ENCODE measurements at places on chromosomes 6 and 20.
A peak's percentile ranks its signal among the peaks of the same experiment; 100 is the strongest.

GRCh38 chr20:59159091-59159490 lies 4.5 kb upstream of the ZNF831 start:
- DNase-seq, result no peak

GRCh38 chr6:167481307-167481926 lies 156.5 kb downstream of the TTLL2 start:
- no peak for DNase-seq

DNA sequence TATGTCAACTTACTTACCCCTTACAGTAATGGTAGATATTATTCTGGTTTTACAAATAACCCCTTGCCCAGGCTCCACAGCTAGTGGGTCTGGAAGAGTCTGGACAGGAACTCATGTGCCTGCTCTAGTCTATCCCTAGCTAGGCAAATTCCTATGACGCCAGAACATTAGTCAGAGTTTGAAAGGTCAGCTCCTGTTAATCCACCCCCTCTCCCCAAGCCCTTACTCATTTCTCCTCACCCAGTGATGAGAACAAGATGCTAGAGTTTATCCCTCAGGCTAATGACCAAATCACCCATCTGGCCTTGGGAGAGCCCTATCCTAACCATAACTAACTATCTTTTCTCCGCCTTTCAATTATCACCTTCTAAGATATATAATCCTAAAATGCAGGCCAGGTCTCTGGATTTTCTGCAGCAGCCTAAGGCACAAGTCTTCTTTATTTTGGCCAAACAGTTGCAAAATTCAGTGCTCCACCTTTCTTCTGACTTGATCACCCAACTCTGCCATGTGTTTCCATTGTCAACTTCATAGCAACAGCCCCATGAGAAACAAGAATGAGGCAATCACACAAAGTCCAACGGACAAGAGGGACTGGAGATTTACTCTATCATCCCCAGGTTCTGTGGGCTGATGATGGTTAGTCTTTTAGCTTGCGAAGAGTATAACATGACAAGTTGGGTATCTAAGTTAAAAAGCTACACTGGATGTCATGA lies 113.3 kb downstream of the TASP1 start:
- no peak for DNase-seq

DNA sequence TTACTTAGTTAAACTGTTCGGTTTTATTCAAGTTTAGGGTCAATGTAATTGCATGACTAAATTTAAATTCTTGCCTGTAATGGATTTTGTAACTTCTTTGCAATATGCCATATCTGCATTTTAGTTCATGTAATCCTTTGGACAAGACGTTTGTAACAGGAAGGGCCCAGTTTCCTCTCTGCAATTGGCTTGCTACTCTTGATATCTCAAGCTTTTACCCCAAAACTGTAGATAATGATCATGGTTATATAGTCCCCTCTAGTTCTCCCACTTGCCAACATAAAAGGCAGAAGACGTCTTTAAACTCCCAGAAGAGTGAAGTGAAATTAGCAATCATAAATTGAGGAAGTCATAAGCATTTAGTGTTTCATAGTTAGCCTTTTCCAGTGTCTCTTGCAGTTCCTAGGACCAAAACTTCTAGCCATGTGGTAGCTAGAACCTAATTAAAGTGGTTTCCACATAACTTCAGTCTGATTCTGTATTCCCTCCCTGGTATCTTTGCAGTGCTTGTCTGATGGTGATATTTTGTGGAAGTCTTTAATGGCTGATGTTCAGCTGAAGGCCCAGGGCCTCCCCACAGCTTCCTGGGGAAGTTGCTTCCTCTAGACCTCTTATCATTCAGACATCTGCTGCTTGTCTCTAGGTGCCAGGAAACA lies 117.8 kb upstream of the SUPT3H start:
- no peak for DNase-seq

- no peak for DNase-seq
These were observed 60.0 kb downstream of the PTPN1 start for GRCh38 chr20:50569864-50570836.

- DNase-seq, result no peak
These were observed 488.3 kb downstream of the CDH26 start for GRCh38 chr20:60446267-60447111.

DNA sequence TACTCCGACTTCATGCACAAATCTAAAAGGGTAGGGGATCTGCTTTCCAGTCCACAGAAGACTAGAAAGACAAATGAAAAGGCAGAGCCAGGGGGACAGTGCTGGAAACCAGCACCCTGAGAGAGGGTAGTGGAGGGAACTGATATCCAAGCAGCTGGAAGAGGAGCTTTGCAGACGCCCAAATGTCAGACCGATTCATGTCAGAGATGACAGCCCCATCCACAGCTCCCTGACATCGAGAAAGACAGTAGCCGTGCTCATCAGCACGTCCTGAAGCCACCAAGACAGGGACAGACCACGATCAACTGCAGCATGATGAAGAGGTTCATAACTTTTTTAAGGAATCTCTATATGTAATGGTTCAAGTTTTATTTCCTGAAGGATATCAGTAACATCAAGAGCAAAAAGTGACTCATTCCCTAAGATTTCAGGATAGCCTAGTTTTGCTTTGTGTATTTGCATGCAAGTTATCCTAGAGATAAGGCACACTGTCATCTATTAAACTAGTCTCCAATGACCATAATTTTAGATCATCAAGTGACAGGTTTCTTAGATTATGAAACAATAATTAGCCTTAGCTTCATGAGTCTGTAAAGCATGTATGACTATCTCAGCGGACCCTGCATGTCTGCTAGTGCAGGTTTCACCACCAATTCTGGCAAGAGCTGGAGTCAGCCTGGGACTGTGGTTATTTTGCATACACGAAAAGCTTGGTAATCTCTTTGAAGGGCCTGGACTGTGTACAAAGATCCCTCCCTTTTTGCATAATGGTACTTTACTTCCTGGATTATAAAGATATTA lies 43.0 kb downstream of the PRDM1 start:
- no peak for DNase-seq

- no peak for DNase-seq
These were observed 370.9 kb downstream of the COL12A1 start for GRCh38 chr6:74834967-74835366.

DNA sequence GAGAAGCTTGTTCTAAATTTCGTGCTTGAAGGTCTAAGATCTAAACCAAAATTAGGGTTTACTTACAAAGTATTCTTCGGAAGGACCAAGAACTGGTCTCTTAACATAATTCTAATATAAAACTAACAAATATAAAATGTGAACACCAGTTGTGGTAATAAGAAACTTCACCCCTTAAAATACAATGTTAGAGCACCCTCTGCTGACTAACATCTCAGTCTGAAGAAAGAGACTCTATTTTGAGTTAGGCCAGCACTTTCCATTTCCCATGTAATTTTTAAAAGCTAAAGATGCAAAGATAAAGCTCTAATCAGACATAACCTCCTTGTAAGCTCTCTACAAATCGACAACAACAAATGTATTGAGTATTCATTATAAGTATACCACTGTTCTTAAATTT lies 24.6 kb downstream of the ATG5 start:
- DNase-seq, result peak; percentile 45

- DNase-seq, result no peak
These were observed 3.8 kb upstream of the MUC21 start for GRCh38 chr6:30979690-30980089.

DNA sequence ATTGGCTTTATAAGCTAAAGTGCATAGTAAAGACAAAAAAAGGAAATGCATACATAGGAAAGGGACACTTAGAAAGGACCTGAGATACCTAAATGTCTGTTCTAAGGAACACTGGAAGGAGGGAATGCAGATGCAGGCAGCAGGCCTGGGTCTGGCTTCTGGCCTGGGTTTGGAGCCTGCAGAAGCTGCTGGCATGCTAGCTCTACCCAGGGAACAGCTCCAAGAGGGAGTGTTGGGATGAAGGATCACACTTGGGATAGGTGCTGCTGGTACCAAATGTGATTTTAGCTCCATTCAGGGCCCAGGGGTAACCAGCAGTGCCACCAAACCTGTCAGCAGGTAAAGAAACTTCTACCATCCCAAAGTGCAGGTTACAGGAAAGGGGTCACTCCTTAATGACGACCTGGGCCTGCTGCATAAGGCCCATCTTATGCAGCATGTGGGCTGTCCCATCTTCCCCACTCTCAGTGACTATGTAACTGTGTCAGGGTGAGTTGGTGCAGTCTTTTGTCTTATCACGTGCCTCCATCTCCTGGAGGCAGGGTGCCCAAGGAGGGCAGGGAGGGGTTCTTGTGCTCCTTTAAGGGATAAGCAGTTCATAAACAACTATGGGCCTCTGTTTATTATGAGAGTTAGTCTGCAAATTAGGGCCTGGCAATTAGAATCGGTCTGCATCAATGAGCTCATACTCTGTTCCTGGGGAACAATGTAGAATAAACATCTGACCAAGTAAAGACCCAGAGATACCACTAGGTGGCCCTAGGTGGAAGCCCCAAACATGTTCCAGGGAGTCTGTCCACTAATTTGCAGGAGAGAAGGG lies 26.9 kb downstream of the DDX27 start:
- peak; percentile 41 for DNase-seq

DNA sequence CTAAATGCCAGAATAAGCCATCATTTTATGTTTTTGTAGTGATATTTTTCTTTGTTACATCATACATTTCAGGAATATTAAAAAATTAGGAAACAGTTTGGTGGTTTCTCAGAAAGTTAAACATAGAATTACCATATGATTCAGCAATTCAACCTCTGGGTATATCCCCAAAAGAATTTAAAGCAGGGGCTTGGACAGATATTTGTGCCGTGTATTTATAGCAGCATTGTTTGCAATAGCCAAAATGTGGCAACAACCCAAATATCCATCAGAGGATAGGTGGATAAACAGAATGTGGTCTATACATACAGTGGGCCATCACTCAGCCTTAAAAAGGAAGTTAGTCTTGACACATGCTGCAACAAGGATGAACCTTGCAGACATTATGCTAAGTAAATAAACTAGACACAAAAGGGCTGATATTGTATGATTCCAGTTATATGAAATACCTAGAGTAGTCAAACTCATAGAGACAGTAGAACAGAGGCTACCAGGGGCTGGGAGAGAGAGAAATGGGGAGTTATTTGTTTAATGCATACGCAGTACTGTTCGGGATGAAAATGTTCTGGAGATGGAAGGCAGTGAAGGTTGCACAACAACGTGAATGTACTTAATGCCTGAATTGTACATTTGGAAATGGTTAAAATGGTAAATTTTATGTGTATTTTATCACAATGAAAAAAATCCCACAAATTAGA lies 18.9 kb upstream of the TRAF3IP2 start:
- DNase-seq, result no peak

DNA sequence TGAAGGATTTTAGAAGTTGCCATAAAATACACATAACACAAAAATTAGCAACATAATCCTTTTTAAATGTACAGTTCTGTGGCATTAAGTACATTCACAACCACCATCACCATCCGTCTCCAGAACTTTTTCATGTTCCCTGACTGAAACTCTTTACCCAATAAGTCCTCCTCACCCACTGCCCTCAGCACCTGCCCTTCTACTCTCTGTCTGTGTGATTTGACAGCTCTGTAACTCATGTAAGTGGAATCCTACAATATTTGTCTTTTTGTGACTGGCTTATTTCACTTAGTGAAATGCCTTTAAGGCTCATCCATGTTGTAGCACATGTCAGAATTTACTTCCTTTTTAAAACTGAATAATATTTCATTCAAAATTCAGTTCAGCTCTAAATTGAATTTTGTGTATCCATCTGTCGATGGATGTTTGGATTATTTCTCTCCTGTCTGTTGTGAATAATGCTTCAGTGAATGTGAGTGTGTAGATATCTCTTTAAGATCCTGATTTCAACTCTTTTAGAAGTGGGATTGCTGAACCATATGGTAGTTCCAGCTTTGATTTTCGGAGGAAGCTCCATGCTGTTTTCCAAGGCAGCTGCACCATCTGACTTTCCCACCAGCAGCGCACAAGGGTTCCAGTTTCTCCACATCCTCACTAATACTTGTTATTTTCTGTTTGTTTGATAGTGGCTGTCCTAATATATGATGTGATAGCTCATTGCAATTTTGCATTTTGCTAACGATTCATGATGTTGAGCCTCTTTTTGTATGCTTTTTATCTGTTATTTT lies 4.2 kb downstream of the ENTPD6 start:
- no peak for DNase-seq

GRCh38 chr6:125940247-125941041 lies 16.1 kb upstream of the HINT3 start:
- DNase-seq, result no peak

GRCh38 chr6:50661636-50662035 lies 51.7 kb upstream of the TFAP2D start:
- no peak for DNase-seq

GRCh38 chr6:74826263-74826662 lies 379.6 kb downstream of the COL12A1 start:
- no peak for DNase-seq

GRCh38 chr6:2434116-2434515 lies 188.7 kb upstream of the GMDS start:
- no peak for DNase-seq

- DNase-seq, result no peak
These were observed 63.8 kb upstream of the DYNLRB1 start for GRCh38 chr20:34452281-34452982.

DNA sequence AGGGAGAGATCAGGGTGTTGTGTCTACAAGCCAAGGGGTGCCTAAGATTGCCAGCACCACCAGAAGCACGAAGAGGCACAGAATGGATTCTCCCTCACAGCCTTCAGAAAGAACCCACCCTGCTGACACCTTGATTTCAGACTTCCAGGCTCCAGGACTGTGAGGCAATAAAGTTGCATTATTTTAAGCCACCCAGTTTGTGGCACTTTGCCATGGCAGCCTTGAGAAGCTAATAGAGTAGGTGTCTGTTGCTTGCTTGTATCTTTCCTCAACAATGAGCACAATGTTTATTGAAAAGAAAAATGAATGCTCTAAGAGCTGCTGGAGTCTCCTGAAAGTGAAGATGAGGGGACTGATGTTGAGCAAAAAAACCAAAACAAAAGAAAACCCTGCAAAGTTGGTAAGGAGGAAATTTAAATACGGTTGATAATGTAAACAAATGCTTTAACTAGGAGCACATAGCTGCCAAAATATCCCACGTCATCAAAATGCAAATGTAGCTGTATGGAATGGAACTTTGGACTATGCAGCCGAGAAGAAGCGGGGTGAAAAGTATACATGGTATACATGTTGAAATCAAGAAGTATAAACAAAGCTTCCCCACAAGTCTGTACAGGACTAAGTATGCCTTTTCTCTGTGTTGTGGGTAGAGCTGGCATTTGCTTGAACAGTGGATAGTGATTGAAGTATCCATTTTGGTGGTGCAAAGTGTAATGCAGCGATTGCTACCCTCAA lies 8.0 kb downstream of the IL20RA start:
- no peak for DNase-seq

- no peak for DNase-seq
These were observed 100.2 kb downstream of the TRMT11 start for GRCh38 chr6:126086560-126086959.

- no peak for DNase-seq
These were observed 93.7 kb downstream of the SSR1 start for GRCh38 chr6:7219310-7219709.

DNA sequence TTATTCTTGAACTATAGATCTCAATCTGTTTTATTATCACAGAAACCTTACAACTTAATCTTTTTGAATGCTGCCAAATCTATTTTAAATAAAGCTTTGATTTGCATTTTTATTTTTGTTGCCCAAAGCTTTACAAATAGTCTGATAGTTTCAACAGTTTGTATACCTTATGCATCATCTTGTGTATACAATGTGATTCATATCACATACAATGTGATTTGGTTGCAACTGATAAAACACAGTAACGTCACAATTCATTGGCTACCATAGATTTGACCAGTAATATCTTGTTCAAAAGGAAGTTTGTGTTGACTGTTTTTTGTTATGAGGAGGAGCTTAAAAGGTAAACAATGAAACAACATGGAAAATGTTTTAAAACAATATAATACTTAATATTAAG lies 110.9 kb downstream of the EYA4 start:
- no peak for DNase-seq

Measured in HAP-1 (cell line).